Cardiac septum (tissue), 1 donor: ENCODE measurements at places on chromosomes 1 and 21. TPM values are rescaled to one million over a fixed set of nuclear protein-coding genes. Genes with fewer than 3 reads are reported as not detected.

DNA sequence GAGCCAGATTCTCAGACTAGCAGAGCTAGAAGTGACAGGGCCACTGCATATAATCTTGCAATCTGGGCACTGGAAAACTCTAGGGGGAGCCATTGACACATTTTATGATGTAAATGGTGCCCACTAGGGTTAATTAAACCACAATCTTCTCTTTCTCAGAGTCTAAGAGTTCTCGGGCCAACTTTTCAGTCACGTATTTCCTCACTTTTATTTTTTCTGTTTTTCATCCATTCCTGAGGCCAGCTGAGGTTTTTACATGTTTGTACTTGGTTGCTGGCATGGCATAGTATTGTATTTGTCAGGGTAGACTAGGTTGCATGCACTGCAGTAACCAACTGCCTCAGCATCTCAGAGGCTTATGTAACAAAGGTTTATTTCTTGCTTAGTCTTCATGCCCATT is 138.2 kb downstream of the ZNF326 start:
- DNase-seq = no peak

DNA sequence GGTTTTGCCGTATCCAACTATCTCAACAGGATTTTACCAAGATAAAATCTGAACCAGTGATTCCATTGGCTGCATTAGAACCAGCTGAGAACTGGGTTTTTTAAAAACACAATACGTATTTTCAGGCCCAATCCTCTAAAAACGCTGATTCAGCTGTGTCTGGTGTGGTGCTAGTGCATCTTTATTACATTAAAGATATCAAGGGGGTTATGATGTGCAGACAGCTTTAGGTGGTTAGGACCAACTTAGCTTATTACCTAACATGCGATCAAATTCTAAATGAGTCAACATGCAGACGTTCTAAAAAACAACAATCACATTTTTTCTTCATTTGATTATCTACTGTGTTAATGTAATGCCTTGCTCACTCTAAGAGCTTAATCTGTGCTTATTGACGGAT is 32.0 kb upstream of the EXO1 start:
- DNase-seq = no peak

DNA sequence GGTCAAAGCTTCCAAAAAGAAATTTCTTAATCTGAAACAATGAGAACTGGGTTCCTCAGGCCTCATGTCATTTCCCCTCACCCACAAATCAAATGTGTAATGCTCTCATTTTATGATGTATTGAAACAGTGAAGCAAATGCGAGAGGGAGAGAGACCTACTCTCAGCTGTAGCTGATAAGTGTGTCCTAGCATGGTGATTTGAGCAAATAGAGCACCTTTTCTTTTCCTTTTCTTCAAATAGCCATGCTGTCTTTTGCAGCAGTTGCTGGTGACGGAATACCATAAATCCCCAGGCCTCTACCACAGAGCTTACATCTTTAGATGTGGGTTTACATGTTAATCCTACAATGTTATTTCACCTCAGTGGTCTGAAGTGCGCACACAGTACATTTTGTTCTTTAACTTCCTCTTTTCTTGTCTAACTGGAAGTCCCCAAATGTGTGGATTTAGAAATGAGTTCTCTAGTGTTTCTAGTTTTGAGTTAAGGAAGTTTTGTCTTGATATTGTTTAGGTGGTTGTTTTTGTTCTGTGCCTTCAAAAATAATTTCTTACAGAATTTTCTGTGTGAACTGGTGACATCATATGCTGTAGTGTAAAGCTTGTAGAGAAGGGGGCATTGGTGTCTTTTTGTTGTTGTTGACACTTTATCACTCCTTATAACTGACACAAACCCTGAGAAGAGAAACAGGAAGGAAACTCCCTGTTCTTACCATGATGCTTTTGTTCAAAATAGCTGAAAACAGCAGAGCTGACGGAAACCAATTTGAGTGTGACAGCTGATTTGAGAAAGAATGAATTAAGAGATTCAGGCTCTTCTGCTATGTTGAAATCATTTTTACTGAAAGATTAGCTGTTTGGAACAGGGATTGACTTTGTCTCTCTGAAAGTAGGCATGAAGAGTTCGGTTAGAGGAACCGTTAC is 12.2 kb downstream of the SMAP2 start:
- DNase-seq = no peak

Gene OR2AK2
- total RNA-seq = not detected

Gene C1orf94
- total RNA-seq = not detected

DNA sequence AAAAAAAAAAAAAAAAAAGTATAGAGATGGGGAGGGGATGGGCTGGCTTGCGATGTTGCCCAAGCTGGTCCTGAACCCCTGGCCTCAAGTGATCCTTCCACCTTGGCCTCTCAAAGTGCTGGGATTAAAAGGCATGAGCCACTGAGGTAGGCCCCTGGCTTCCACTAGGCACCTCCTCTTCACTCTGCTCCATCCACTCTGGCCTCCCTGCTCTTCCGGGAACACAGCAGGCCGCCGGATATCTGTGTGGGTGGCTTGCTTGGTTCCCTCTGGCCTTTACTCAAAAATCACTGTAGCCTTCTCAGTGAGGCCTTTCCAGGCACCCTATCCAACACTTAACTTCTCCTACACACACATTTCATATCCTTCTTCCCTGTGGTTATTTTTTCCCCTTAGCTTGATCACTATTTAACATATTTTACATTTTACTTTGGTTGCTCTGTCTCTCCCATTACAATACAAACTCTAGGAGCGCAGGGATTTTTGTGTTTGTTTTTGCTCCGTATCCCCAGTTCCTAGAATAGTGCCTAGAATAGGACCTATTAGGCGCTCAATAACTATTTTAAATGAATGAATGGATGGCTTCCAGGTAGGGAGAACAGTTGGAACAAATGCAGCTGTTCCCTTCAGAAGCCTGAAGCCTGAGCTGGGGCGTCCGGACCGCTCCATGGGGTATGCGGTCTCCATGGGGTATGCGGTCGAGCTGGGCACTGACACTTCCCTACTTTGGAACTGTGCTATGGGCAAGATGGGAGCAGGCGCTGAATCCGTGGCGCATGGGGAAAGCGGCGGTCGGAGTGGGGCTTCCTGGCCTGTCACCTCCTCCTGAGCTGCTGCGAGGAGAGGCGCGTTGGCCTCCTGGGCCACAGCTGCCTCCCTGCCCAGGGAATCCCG is 46.7 kb downstream of the H3-3A start:
- no peak for DNase-seq

DNA sequence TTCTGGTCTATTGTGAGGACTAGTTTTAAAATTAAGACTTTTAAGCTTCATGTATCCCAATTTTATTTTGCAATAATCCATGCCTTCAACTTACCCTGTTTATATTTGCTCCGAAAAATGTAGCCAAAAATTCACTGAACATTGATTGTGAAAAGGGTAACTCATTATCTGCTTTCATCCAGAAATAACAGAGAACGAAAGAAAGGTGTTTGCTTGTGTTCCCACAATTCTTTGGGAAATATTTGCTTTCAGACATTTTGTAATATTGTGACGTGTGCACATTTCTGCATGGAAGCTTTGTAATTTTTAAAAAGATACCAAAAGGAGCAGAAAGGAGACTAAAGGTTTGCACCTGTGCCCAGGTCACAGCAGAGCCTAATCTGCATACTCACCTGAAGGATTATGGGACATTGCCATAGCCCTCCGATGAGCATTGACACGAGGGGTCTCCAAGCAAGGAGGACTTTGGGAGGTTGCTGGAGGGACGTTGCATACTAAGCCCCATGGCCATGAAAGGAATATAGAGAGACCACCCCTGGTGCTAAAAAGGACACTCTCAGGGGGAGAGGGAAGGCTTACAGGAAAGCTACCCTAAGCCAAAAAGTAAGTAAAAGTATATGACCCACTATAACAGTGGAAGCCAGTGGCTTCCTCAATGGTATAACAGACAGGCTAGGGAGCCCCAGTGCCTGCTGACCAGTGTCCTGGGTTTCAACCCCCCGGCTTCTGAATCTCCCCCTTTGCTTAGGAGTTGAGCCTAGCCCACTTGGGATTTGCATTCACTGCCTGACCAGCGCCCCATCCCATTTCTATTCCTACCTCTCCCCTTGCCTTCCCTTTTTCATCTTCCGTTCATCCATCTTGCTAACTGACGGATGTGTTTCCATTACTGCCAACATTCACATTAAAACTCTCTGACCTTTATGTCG is 148.6 kb upstream of the ZC3H12A start:
- DNase-seq = no peak

DNA sequence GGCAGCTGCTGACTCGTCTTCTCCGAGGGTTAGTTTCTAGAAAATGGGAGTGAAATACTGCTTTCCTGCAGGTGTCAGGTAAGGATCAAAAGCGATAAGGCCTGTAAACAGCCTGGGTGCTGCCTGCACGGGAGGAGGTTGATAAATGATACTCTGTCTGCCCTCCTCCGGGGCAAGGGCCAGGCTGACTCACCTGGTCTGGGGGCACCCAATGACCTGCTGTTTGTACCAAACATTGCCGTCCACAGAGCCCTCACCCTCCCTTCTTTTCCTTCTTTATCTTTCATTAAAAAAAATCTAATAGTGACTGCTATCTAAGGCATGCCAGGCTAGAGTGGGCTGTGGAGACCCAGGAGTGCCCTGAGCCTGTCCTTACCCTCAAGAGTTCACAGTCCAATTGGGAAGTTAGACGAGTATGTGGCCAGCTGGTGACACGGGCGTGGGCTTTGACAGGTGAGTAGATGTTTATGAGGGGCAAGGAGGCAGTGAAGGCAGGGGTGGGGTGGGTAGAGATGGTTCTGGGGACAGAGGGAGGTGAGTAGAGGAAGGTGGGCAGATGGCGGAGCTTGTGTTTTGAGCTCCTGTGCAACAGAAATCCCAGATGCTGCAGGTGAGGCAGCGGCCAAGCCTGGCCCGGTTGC is 16.2 kb downstream of the EDN2 start:
- no peak for DNase-seq

DNA sequence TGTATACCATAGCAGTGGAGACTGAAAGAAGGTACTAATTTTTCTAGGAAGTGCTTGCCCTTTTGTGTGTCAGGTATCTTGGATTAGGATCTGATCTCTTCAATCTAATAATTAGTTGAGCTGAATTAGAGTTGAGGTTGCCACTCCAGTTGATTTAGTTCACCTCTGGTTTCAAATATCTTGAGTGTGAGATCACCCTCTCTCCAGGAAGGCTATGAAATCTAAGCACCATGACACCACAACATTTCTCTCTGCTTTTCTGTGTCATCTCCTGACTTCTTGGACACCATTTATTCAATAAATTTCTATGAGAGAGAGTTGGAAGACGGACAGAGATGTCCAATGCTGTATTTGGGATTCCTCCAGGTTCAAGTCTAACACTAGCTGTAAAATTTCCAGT is 212.8 kb downstream of the DYRK1A start:
- DNase-seq = no peak

Gene TBX15
- total RNA-seq = 1.1 TPM

DNA sequence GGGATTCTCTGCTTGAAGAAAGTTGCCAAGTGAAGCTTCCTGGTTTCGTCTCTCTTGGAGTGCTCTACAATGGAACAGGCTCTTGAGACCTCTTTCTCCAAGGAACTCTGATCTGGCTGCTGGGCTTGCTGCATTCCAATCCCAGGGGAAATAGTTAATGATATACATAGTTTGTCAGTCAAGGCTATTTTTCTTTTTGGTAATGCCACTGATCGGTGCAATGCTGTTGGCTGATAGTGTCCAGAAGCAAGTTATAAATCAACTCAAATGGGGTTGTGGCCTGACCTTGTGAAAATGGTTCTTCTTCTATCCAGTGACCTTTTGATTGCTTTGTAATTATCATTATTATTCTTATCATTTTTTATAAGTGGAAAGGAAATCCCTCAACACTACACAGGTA is 48.4 kb upstream of the TNFSF18 start:
- DNase-seq = no peak

- DNase-seq = no peak
These were observed 97.2 kb downstream of the WDR64 start for GRCh38 chr1:241749041-241749944.

DNA sequence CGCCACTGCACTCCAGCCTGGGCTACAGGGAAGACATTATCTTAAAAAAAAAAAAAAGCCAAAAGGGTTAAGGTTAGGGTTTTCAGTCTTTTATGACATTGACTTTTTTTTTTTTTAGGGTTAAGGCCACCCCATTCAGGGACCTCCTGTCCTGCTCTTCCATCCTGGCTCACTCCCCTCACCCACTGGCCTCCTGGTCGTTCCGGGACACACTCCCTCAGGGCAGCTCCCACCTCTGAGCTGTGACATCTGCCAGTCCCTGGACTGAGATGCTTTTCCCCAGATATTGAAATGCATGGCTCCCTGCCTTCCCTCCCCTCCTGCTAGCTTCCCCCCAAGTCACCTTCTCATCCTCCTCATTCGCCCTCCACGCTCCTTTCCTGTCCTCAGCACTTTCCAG is 9.6 kb downstream of the PLEKHG5 start:
- DNase-seq = no peak

GRCh38 chr1:210496063-210496462 is 167.4 kb downstream of the HHAT start:
- no peak for DNase-seq

- no peak for DNase-seq
These were observed 34.7 kb upstream of the PDE9A start for GRCh38 chr21:42618707-42619102.

DNA sequence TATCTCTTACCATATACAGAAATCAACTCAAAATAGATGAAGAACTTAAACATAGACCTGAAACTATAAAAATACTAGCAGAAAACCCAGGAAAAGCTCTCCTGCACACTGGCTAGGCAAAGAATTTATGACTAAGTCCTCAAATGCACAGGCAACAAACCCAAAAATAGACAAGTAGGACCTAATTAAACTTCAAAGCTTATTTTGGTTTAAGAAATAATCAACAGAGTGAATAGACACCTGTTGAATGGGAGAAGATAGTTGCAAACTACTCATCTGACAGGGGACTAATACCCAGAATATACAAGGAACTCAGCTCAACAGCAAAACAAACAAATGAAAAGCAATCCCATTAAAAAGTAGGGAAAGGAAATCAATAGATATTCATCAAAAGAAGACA is 40.7 kb downstream of the WARS2 start:
- no peak for DNase-seq

Gene FGGY
- total RNA-seq = 20.5 TPM

DNA sequence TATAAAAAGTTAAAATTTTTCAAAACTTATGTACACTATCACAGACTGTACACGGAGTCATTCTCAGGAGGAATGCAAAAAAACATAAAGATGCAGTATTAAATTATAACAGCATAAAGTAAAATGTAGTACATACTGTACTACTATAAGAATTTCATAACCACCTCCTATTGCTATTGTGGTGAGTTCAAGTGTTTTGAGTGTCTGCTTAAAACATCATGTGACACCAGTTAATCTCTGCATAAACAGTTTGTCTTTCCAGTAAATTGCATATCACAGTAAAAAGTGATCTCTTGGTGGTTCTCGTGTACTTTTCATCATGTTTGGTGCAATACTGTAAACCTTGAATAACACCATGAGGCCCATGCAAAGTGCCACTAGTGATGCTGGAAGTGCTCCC is 45.2 kb downstream of the SDCCAG8 start:
- no peak for DNase-seq

Gene DNAJC11
- 49.4 TPM for total RNA-seq

- DNase-seq = no peak
These were observed 53.9 kb downstream of the PRSS38 start for GRCh38 chr1:227869279-227869842.

DNA sequence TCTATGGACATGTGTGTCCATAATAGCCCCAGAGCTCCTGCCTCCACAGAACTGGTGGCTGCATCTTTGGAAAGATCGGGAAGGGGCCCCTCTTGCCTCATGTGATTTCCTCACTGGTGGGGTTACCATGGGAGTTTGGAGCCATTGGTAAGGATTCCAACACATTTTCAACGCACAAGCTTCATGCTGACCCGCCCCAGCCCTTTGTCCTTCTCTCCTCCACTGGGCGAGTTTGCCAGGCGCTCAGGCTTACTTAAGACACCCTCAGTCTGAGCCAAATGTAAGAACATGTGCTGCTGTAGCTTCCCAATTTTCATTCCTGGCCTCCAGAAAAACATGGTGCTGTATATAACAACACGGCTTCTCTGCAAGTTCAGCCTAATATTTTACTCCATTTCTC is 72.4 kb downstream of the ATP5PO start:
- DNase-seq = no peak
